ENCODE measurements at places on chromosomes 6 and 20.
A peak's percentile ranks its signal among the peaks of the same experiment; 100 is the strongest.

- no peak for DNase-seq
Measured at GRCh38 chr6:37679539-37680476, 17.9 kb downstream of the MDGA1 start.

DNA sequence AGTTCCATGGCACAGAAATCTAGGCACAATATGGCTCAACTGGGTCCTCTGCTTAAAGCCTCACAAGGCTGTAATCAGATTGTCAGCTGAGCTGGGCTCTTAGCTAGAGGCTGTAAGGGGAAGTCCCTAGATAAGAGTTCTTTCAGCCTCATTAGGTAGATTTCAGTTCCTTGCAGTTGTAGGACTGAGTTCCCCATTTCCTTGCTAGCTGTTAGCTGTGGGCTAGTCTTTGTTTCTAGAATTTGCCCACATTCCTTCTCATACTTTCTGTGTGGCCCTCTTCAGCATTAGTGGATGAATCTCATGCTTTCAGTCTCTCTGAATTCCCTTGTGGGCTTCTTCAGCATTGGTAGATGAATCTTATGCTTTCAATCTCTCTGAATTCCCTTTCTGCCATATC is 71.0 kb upstream of the MRAP2 start:
- peak; percentile 52 for DNase-seq

DNA sequence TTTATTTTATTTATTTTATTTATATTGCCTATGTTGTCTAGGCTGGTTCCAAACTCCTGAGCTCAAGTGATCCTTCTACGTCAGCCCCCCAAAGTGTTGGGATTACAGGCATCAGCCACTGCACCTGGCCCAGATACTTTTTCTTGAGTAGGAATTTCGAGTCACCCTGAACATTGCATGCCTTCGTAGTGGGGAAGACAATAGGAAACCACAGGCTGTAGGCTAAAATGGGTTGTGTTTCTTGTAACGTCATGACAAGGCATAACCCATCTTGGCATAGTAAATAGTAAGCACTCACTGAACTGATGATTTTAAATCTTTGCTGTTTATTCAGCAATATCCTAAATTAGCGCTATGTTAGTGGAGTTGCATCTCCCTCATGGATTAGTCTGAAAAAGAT is 34.9 kb downstream of the PTPN1 start:
- no peak for DNase-seq

GRCh38 chr6:141463237-141463977 is 669.3 kb upstream of the GJE1 start:
- peak; percentile 22 for DNase-seq

GRCh38 chr6:132877003-132877402 is 62.6 kb downstream of the RPS12 start:
- no peak for DNase-seq

GRCh38 chr20:13412806-13413445 is 191.9 kb downstream of the ISM1 start:
- DNase-seq = no peak

DNA sequence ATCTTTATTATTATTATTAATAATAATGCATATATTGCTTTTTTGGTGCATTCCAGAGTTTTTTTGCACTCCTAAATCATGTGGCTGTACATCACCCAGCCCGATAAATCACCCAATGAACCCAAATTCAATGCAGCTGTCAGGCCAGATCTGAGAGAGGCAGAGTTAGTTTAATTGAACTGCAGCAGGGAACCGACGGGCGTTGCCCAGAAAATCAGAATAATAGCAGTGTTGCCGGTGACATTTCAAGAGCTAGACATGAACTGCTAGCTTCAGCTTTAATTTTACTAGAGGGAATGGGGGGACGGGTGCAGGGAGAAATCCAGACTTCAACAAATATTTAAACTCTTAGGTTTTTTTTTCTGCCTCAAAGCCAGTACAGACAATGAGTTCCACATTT is 135.0 kb downstream of the CLIC5 start:
- DNase-seq = no peak

DNA sequence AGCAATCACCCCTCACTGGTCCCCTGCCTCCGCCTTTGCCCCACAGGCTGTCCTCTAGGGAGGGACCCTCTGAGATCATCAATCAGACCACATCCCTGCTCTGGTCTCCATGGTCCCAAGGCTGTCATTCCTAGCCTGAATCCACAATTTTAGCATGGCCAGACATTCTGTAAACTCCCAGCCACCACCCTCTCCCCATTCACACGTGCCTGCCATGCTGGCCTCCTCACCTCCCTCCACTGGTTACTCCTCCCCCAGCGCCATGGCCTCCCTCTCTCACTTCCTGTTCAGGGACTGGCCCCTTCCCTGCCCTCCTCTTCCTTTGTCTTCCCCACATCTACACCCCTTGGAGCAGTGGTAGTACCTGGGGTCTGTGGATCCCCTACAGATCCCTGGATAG is 150.7 kb upstream of the MLN start:
- no peak for DNase-seq

DNA sequence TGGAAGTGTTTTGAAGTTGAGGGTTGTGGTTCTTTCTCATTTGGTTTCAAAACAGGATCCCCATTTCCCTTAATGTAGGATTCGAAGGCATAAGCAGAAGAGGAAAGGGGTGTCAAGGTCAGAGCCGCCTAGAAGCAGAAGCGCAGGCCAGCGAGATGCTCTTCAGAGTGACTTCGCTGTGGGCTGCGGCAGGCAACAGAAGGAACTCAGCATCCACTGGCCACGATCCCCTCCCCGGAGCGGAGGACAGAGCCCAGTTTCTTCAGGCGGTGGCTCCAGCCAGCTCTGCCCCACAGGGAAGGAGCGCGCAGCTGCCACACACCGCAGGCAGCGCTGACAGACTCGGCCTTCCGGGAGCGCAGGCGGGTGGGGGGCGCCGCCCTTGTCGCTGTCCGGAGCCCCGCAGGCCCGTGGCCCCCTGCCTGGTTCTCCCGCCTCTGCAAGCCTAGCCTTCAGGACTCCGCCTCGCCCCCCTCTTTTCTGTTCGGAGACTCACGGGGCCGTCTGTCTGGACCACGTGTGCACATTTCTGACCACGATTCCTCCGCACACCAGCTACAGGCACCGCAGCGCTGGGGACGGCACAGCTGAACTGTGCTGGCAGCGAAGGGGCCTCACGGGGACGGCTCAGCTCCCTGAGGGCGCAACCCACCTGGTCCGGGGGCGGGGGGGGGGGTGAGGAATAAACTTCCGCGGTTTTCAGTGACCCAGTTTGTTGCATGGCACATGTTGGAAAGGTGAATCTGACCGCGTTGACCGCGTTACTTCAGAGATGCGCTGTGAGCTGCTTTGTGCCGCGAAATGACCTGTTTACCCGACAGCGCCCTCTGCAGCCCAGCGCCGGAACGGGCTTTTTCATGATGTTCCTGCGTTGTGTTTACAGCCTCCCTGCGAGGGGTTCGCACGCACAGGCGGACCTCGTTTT is 26.1 kb downstream of the TTLL2 start:
- DNase-seq = peak; percentile 68

- DNase-seq = no peak
Measured at GRCh38 chr20:41559658-41560057, 58.5 kb downstream of the CHD6 start.

- DNase-seq = peak; percentile 98
Measured at GRCh38 chr6:26216886-26217713, 129.9 kb downstream of the HFE start.

DNA sequence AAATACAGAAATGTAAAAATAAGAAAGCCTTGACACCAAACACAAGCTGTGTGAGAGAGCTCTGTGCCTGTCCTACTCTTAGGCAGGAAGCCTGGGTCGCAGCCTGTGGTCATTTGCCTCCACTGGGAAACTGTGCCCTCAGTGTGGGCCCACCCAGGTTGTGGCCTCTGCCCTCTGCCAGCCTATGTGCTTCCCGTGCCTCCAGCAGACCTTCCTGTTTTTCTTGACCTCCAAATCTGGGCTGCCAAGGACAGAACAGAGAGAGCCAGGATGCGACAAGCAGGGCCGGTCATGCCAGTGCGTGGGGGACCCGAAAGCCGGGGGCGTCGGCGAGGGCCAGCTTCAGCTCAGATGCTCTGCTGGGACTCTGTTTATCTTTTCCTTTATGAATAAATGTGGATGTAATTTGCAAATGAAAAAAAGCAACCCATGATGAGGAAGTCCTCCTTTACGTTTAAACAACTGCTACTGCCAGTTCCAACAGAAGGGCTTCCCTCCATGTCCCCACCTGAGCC is 189.2 kb upstream of the EXOC2 start:
- no peak for DNase-seq

- peak; percentile 75 for DNase-seq
Measured at GRCh38 chr6:106979435-106979884, 4.9 kb upstream of the CD24 start.

DNA sequence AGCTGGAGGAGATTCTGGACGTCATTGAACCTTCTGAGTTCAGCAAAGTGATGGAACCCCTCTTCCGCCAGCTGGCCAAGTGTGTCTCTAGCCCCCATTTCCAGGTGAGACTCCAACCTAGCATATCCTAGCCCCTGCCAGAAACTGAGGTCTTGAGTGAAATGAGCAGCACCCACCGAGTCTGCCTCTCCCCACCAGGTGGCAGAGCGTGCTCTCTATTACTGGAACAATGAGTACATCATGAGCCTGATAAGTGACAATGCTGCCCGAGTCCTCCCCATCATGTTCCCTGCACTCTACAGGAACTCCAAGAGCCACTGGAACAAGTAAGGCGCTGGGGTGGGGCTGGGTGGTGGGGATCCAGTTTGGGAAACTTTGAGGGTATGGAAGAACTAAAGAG is 4.6 kb downstream of the MEA1 start:
- peak; percentile 65 for DNase-seq

GRCh38 chr6:160428818-160429619 is 80.8 kb downstream of the SLC22A3 start:
- no peak for DNase-seq

DNA sequence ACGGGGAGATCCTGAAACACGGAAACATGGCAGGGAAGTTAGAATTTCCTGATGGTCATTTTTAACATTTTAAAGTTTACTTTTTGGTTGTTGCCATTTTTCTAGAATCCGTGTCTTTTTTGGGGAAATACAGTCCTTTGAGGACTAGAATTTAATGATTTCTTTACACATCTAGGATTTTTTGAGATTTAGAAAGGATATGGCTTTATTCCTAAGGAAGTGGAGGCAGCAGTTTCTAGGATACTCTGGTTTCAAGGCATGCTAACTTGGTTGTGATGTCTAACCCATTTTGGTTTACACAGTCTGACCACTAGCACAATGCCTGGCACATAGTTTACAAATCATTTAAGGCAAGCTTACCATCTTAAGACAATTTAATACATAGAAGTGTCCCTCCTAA is 1.1 kb upstream of the ZBTB2 start:
- no peak for DNase-seq

DNA sequence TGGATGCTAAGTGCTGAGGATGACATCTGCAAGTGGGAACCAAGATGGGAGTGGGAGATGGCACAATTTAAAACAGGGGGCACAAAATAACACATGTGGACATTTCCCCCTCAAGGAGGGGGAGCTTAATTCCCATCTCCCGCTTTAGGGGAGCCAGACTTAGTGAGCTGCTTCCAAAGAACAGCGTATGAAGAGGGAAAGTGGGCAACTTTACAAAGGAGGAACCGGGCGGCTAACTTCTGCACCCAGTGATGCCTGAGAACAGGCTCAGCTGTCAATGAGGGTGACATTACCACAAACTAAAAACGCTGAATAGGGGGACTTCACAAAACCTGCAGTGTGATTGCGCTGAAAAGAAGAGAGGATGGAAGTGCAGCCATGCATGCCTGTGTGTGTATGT is 95.5 kb upstream of the NXT1 start:
- DNase-seq = no peak

DNA sequence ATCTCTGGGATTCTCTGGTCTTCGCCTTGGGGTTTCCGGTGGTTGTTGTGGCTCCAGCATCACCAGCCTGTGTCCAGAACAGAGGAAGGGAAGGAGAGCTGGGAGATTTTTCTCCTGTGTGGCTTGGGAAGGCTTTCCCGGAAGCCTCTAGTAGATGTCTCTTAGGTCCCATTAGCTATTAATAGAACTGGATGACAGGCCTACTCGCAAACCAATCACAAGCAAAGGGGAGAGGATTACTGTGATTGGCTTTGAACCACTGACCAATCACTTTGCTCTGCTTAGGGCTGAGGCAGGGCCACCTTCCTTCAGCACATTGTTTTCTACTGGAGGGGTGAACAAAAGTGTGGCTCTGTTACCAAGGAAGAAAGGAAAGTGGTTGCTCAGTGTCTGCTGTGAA is 203.4 kb upstream of the SULF2 start:
- no peak for DNase-seq

GRCh38 chr20:36856691-36857635 is 19.0 kb upstream of the TLDC2 start:
- peak; percentile 82 for DNase-seq

DNA sequence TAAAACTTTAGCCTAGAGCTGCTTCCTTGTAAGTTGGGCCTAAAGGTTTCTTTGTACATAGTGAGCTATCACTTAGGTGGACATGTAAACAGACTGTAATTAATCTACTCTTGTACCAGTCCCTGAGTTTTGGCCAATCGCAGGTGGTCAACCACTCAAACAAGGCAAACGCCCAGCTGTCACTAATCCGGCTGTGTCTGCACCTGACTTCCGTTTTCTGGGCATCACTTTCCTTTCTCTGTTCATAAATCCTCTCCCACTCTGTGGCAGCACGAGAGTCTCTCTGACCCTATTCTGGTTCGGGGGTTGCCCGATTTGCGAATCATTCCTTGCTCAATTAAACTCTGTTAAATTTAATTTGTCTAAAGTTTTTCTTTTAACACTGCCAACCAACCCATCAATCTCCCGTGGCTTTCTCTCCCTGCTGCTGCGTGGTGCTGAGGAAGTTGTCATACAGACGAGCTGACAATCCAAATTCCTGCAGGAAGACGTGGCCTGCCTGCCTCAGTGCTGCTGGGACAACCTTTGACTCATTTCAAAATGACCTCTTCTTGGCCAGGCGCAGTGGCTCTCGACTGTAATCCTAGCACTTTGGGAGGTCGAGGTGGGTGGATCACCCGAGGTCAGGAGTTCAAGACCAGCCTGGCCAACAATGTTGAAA is 206.3 kb downstream of the QKI start:
- no peak for DNase-seq

GRCh38 chr6:95094751-95095663 is 482.3 kb upstream of the MANEA start:
- no peak for DNase-seq

DNA sequence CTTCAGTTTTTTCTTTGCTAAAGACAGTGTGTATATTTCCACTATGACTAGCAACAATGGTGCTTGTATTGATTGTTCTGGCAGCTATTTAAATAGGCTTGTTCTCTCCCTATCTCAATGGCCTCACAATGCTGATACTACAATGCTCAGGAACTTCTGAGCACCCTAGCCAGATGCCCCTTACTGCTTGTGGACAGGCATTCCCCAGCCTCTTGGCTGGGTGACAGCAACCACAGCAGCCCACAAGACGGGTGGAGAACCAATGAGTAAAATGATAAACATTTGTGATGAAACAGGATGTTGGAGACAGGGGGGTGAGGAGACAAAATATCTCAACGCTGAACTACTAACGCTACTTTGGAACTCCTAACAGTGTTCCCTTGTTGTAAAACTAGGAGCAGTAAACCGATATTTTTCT is 42.3 kb downstream of the HIVEP2 start:
- DNase-seq = peak; percentile 60

Measured in Kasumi-1 (cell line).